ENCODE measurements at places on chromosomes 16 and 17.
A peak's percentile ranks its signal among the peaks of the same experiment; 100 is the strongest.

DNA sequence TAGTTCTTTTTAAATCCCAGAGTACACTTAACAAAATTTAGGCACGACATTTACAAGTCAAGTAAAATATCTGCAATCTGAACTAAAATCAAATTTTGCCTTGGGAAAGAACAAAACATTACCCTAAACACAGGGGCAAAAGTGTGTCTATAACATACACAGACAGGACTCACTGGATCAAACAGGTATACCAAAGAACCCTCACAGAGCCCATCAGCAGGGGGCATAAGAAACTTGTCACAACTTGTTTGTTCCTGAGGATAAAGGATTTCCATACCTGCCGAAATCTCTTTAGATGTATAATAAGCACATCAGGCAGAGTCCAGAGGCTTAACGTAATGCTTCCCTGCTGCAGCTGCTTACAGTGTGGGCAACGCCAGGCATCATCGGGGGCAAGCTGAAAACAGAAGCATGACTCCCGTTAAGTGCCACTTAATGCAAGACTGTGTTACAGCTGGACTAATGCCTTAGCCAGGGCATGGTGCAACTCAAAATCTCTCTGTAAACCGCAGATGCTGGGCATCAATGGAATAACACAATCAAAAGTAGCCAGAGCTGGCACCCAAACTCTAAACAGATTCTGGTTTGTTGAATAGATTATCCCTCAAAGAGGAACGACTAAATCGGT, 67.0 kb downstream of the USP31 start:
- no peak for DNase-seq

- peak; percentile 94 for DNase-seq
These were observed 429 bp upstream of the NR1D1 start for GRCh38 chr17:40100669-40101366.

DNA sequence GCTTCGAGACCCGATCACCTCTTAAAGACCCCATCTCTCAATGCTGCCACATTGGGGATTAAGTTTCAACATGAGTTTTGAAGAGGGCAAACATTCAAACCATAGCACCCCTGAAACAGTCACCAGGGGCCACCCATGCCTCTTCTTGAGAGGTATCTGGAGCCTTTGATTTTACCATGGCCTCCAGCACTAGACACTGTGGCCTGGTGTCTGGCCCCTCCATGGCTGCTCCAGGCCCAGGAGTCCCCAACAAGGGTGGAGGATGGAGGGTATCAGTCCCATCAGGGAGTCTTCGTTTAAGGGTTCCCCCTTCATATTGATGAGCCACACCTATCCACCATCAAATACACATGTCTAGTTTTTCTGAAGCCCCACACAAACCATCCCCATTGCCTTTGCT, 66.5 kb upstream of the CDH5 start:
- no peak for DNase-seq

DNA sequence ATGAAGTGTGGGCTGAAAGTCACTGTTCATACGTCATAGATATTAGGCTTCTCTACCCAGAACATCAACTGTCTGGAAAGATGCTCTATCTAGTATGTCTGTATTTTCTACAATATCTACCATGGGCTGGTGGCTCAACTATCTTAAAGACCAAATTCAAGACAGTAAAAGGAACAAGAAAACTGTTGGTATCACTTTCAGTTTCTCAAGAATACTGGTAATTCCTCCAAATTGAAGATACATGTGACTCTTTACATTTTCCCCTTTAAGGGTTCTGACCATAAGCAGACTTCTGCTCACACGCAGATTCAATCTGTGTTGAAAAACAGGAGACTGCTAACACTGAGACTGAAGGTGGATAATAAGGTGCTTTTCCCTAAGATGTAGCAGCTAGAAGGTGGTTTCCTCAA, 24.2 kb downstream of the XPO6 start:
- peak; percentile 66 for DNase-seq

DNA sequence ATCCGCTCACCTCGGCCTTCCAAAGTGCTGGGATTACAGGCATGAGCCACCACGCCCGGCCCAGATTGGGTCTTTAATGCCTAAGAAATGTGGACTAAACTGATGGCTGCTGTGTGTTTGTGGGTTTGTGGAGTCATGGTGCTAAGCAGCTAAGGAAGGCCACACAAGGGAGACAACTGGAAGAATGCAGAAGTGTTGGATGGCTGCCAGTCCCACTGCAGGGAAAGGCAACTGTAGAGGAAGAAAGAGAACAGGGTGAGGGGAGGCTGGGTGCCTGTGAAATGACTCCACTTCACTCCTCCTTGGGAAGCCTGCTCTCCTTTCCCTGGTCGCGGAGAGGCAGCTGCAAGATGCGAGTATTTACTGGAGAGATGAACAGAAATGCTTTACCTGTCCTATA, 23.5 kb upstream of the SIAH1 start:
- no peak for DNase-seq

- no peak for DNase-seq
These were observed 20.9 kb downstream of the UBE2O start for GRCh38 chr17:76432004-76432403.

DNA sequence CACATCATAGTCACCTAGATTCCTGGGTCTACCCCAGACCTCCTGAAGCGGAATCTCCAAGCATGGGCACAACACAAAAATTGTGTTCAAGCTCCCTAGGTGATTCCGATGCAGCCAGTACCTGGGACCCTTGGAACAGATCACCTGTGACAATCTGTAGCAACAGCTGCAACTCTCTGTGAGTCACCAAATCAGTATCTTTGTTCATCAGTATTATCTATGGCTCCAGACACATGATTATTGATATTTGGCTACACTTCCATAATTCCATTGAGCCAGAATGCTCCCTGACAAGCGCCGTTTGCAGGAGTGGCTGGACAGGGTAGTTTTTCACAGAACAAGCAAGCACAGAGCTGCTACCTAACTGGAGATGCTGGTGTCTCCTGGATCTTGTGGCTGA, 16.2 kb downstream of the SLC6A4 start:
- DNase-seq = no peak
